ENCODE measurements at places on chromosomes 7 and 10.
A peak's percentile ranks its signal among the peaks of the same experiment; 100 is the strongest.

- no peak for DNase-seq
These were observed 18.5 kb downstream of the ANTXRL start for GRCh38 chr10:46305079-46305818.

DNA sequence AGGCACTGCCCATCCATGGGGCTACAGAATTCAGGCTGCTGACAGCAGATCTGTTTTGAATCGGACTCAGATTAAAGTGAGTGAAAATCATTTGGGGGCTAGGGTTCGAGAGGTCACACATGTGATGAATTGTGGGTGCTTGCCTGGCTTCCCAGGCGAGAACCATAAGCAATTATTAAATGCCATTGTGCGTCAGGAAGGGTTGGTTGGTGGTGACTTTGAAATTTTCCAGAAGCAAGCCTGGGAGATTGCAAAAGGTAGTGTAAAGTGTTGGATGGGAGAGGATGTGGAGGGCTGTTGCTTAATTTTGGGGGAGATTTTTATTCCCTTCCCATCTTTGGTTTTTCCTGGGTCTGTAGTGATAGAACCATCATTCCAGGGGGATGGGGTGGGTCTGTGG, 34.6 kb downstream of the LRMDA start:
- no peak for DNase-seq

DNA sequence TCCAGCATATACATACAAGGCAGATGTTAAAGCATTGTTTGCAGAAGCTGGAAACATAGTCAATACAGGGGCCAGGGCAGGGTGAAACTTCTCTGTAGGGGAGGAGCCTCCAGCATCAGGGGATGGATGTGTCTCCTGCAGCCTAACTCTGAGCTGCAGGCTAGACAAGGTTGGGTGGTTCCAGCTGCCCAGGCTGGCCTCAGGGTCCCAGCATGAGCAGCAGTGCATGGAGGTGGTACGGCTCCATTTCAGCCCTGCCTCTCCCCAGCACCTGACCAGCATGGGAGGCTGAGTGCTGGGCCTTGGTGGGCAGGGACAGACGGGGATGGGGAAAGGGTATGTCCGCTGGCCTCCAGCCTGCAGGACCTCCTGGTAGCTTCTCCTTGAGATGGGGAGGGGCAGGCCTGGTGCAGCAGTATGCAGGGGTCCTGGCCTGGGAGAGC, 7.4 kb upstream of the TBRG4 start:
- DNase-seq = no peak

- peak; percentile 36 for DNase-seq
These were observed 6.0 kb downstream of the TEX47 start for GRCh38 chr7:88789480-88790064.

GRCh38 chr10:6516929-6517284, 63.2 kb downstream of the PRKCQ start:
- no peak for DNase-seq

- peak; percentile 61 for DNase-seq
These were observed 79.0 kb upstream of the TMEM168 start for GRCh38 chr7:112869111-112869774.

- DNase-seq = no peak
These were observed 143.8 kb downstream of the TEX36 start for GRCh38 chr10:125538947-125539731.

DNA sequence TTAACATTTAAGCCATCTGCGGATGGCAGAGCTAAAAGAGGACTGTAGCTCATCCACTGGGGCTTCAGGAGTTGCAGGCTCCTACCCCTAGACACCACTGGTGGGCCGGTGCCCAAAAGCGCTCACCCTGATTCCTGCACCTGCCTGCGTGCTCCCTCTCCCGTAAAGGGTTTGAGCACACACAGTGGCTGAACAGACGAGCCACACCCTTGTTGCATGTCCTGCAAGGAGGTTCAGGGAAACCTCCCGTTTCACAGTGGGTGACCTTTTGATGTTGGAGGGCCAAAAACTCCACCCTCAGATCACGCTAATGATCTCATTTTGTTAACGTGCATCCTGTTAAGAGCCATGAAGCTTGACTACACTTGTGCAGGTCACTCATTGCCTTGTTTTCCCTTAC, 37.9 kb downstream of the SYPL1 start:
- no peak for DNase-seq

DNA sequence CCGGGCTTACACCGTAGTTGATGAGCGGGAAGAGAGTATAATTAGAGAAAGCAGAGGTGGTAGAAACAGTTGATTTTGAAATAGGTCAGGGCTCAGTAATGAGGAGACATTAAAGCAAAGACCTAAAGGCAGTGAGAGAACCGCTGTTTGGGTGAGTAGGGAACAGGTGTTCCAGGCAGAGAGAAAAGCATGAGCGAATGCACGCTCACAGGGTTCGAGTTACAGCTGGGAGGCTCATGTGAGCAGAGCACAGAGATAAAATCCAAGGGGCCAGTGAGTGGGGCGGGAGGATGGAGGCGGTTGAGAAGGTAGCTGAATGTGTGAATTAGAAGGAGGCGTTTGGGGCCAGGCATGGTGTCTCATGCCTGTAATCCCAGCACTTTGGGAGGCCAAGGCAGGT, 39.9 kb downstream of the APBB1IP start:
- DNase-seq = no peak

DNA sequence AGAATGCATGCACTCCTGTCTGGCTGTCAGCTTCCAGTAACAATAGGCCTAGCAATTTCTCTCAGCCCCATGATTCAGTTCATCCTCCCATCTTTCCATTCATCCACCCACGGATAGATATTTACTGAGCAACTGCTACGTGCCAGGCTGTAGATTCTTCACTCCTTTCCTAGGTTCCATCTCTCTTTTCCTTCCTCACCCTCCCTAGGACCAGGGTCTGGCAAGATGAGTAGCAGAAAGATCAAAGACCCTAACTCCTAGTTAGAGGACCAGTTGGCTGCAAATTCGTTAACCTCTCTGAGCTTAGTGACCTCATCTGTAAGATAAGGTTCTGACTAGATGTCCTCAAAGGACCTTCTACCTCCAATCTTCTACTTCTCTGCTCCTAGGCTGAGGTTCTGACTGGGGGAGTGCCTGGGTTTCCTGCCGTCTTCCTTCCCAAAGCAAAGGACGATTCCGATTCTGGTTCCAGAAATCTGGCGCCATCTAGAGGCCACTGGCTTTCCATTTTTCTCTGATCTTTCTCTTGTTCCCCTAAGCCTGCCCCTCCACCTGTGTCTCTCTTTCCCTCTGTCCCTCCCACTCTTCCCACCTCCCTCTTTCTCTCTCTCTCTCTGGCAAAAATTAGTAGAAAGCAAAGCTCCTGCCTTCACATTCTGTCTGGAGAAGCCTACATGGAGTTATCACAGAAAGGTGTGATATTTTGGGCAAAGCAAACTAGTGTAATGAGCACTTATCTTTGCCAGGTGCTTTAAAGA, 26.2 kb downstream of the TBATA start:
- DNase-seq = peak; percentile 70

DNA sequence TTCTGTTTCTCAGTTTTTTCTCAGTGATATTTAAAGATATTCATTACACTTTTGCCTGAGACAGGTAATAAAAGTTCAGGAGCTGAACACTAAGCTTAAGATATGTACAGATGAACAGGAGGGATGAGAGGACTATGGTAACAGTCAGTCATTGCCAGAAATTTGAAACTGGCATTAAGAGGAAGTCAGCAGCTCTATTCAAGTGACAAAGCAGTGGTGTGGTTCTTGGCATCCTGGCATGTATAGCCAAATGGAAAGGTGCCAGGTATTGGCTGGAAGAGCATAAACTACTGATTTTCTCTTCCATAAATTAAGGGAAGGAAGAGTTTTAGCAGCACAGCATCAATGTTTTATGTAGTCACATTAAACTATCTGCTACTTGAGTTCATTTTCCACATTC, 22.7 kb downstream of the HOXA1 start:
- no peak for DNase-seq

GRCh38 chr7:38889872-38890432, 19.0 kb downstream of the VPS41 start:
- DNase-seq = no peak

DNA sequence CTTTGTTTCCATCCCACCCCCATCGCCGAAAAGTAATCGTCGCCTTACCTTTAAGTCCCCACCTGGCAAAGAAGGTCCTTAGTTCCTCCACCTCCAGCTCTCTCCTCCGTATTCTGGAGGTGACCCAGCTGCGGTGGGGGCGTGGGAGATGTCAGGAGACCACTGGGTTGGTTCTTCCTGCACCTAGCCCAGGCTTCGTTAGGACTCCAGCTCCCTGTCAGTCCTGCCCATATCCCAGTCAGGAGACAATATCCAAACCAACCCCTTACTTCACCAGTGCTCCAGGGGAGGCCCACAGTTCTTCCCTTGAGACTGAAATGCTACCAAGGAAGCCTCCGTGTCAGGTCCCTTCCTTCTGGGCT, 693 bp downstream of the ADIRF start:
- no peak for DNase-seq

DNA sequence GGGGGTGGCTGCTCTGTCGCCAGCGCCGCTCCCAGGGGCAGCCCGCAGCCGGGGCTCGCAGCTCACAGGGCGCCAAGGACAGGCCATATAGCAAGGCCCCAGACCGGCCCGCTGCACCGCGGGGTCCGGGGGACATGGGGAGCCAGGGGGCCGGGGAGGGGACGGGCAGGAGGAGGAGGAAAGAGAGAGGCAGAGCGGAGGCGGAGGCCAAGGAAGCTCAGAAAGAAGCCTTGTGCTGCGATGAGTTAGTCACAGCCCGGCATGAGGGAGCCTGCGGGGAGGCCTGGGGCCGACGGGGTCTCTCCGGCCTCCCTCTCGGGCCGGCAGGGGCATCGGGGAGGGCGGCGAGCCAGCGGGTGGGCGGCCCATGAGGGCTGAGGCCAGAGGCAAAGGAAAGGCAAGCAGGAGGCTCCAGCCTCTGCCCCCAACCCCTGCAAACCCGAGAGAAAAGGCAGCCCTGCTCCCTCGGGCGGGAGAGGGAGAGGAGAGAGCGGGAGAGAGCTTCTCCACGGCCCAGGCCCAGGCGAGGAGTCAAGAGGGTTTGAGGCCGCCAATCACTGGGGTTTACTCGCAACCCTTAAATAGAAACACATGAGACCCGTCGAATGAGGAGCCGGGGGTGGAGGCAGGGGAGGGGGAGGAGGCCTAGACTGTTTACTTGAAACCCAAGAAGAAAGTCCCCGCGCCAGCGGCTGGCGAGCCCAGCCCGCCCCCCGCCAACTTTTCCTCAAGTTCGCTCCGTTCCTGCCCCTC, 167.9 kb downstream of the NEURL1 start:
- peak; percentile 70 for DNase-seq

GRCh38 chr7:95485391-95486123, at the start of gene ASB4:
ASB4 (plus strand) TSS chr7:95485943; CDS start chr7:95485972, 29 bp downstream.
- no peak for DNase-seq

GRCh38 chr10:93299606-93300287, 182.4 kb downstream of the MYOF start:
- DNase-seq = no peak

- DNase-seq = no peak
These were observed 46.9 kb downstream of the STK17A start for GRCh38 chr7:43629857-43630256.

- peak; percentile 95 for DNase-seq
These were observed 23.3 kb downstream of the YAE1 start for GRCh38 chr7:39589323-39590111.

GRCh38 chr7:95749044-95749443, 23.3 kb upstream of the DYNC1I1 start:
- DNase-seq = no peak

DNA sequence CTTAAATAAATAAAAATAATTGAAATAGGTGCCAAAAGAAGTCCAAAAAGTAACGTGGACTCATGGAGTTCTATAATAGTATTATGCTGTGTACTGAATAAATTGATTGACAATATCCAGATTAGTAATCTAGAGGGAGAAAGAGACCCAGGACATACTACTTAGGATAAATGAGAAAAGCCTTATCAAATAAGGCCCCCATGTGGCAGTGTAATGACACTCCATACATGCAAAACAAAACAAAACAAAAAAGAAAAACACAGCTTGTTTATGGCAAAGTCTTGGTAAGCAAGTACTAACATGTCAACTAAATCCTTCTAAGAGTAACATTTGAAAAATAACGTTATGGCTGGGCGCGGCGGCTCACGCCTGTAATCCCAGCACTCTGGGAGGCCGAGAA, 3.6 kb upstream of the RUNDC3B start:
- DNase-seq = peak; percentile 17

DNA sequence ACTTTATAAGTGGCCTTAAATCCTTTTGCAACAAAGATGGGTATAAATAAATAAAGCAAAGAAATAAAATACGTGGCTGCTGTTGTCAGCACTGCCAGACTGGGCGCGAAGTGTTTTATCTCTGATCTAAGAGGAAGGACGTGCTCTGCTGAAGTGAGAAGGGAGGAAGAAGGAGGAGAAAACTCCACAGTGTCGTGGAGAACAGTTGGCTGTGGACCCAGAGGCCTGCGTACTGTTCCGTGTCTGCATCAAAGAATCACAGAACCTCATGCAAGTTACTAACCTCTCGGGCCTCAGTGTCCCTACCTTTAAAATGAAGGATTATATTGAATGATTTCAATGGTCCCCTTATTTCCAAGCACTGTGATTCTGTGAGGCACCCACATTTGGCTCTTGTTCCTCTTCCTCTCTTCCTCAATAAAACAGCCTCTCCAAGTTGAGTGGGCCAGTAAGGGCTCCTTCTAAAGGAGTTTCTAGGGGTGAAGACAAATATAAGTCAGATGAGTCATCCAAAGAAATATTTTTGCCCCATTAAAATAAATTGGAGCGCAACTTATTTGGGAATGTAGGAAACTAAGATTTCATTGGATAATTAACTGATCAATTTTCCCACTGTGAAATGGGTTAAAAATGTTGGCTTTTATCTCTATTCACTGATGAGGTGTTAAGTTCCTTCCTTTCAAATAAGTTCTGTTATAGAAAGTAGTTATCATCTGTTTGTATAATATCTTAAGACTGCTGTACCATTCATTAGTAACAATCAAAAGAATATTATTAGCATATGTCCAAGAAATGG, 126.9 kb upstream of the EFCAB10 start:
- no peak for DNase-seq

GRCh38 chr7:34091321-34091917, 186.1 kb downstream of the BMPER start:
- DNase-seq = peak; percentile 53

GRCh38 chr10:79412516-79412915, 32.9 kb downstream of the ZCCHC24 start:
- no peak for DNase-seq

DNA sequence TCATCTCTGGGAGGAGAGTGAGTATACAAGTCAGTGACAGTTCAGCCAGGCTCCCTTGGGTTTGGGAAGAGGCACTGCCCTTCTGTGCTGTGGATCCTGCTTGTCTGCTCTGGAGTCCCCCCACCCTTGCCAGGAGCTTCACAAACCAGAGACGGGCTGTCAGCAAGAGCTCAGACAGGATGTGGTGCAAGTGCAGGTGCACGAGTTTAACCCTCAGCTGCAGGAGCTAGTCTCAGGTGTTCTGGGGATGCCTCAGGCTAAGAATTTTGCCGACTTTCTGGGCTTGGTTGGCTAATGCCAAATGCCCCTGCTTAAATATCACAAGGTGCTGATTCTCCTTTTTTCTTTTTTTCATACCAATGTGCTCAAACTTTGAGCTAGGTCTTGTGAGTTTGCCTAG, 22.3 kb downstream of the ZNF783 start:
- no peak for DNase-seq

- no peak for DNase-seq
These were observed 236.9 kb upstream of the IGFBP3 start for GRCh38 chr7:46157931-46158330.

- DNase-seq = peak; percentile 94
These were observed at the start of gene NAPEPLD for GRCh38 chr7:103148994-103149807. NAPEPLD (minus strand) TSS chr7:103149099; CDS start chr7:103128776, 20,323 bp downstream.

Measured in kidney tubule cell (primary cell).